ENCODE measurements at places on chromosomes 6 and 20. TPM values are rescaled to one million over a fixed set of nuclear protein-coding genes. Genes with fewer than 3 reads are reported as not detected.

The DEFB114 gene
- not detected for total RNA-seq

The BMP7 gene
- total RNA-seq = not detected

The FAM209B gene
- total RNA-seq = 0.55 TPM

The TCF15 gene
- total RNA-seq = not detected

The HDGFL1 gene
- total RNA-seq = not detected

The GGTLC1 gene
- not detected for total RNA-seq

DNA sequence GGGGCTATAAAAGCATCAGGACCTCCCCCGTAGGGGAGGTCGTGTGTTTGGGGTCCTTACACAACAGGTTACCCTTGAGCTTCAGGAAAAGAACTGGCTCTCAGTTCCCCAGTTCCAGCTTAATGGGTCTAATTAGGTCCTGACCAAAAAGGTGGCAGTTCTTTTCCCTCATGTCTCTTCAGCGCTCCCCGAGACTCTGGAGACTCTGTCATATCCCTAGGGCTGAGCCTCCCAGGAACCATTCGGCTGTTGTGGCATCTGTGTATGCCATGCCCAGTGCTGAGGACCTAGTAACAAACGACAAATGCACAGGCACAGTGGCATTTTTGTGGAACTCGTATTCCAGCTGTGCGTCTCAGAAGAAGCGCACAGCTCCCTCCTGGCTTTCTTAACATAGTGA, 14.6 kb downstream of the PRDM1 start:
- H3K27ac ChIP-seq = no peak overlapping the region
- H3K27me3 ChIP-seq = no peaks in the 10 kb centered on the region
- H3K4me3 ChIP-seq = no peak overlapping the region
- peaks cover 17% of the 10 kb centered on the region for H3K4me1 ChIP-seq

- peaks cover 7% of the 10 kb centered on the region for H3K36me3 ChIP-seq
- H3K4me3 ChIP-seq = no peak overlapping the region
- H3K27ac ChIP-seq = no peak overlapping the region
Measured at GRCh38 chr20:19860737-19861136, 102.7 kb downstream of the RIN2 start.

GRCh38 chr6:166851911-166852310, 104.4 kb downstream of the RNASET2 start:
- no peak overlapping the region for H3K27ac ChIP-seq
- no peak overlapping the region for H3K4me3 ChIP-seq
- no peaks in the 10 kb centered on the region for H3K36me3 ChIP-seq
- DNase-seq = no peak

DNA sequence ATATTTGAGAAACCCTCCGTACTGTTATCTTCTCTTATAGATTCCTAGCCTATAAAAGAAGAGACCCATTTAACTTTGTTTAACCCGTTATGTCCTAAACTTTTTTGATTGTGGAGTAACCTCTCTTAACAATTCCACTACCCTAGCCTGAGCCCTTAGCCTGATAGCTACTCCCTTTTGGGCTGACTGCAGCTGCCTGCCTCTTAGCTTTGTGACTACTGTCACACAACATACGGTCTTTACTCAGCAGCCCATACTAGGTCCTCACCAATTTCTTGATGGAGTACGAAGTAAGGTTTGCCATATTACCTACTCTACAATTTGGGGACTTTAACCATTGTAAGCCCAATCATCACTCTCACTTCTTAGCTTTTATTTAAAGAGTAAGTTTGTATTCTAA, 72.7 kb downstream of the QRSL1 start:
- H3K27ac ChIP-seq = no peak overlapping the region
- no peak overlapping the region for H3K4me3 ChIP-seq
- DNase-seq = peak; percentile 11
- H3K4me1 ChIP-seq = no peaks in the 10 kb centered on the region
- H3K27me3 ChIP-seq = peaks cover 57% of the 10 kb centered on the region

DNA sequence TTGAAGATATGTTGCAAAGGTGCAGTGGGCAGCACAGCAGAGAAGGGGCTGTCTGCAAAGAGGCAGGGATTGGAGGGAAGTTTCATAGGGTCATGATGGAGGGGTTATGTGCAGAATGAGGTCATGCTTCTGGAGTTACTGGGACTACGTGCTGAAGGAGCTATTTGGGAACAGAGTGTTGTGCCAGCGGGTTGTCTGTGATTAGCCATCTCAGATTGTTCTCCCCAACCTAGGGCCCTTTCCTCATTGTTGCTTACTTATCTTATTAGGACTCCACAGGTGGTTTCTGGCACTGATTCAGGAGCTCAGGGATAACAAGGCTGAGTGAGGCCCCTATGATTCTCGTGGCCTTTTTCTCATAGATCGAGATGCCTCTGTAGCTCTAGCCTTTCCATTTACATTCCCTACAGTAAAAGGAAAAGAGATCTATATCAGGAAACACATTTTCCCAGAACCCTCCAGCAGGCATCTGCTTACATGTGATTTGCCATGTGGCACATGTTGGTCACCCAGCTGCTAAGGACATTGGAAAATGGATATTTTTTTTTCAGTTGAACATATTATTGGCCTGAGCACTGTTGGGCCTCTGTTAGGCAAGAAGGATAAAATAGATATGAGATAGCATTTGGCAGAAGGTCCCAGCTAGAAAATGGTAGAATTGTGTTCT, 429.6 kb upstream of the PLCB4 start:
- H3K4me1 ChIP-seq = peaks cover 12% of the 10 kb centered on the region
- no peaks in the 10 kb centered on the region for H3K27me3 ChIP-seq
- no peak for DNase-seq

DNA sequence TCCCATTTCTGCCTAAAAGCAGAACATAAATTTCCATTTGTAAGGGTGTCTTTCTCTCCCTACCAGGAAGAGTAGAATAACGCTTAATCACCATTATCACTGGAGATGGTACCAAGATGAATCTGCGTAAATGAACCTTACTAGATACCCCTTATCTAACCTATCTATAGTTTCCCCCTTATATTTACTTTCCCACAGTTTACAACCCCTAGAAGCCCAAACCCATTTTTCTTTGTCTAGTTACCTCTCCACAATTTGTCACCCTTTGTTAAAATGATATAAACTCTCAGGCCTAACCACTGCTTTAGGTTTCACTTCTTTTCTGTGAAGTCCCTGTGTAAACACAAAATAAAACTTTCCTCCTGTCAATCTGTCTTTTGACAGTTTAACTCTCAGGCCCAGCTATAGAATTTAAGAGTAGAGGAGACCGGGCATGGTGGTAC, 45.5 kb downstream of the PCNA start:
- peaks cover 19% of the 10 kb centered on the region for H3K4me1 ChIP-seq
- no peaks in the 10 kb centered on the region for H3K27me3 ChIP-seq
- H3K27ac ChIP-seq = no peak overlapping the region
- no peak overlapping the region for H3K4me3 ChIP-seq
- no peaks in the 10 kb centered on the region for H3K36me3 ChIP-seq

GRCh38 chr6:122063076-122063475, 336.4 kb upstream of the HSF2 start:
- H3K4me3 ChIP-seq = no peak overlapping the region
- H3K36me3 ChIP-seq = no peaks in the 10 kb centered on the region
- no peak overlapping the region for H3K27ac ChIP-seq

GRCh38 chr6:101605874-101606273, 212.4 kb downstream of the GRIK2 start:
- DNase-seq = no peak
- no peak overlapping the region for H3K4me3 ChIP-seq
- no peak overlapping the region for H3K27ac ChIP-seq
- H3K27me3 ChIP-seq = no peaks in the 10 kb centered on the region

GRCh38 chr6:167214206-167214605, 56.4 kb upstream of the GPR31 start:
- DNase-seq = no peak
- peaks cover 12% of the 10 kb centered on the region for H3K27me3 ChIP-seq
- H3K27ac ChIP-seq = no peak overlapping the region
- H3K4me3 ChIP-seq = no peak overlapping the region

DNA sequence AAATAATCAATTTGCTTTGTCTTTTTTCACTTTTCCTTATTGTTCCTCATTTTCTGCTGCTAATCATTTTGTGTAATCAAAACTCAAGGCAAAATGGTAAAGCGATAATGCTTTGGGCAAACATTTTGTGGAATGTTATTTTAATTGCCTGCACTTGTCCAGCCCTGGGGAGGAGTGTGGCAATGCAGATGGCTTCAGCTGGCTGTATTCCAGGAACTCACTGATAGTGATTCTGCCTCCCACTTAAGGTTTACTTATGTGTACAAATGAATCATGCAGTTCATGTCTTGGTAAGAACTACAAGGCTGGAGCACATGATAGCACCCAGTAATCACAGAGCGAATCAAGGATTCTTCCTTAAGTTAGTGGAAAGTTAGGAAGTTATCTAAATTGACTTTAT, 107.8 kb downstream of the COL19A1 start:
- DNase-seq = no peak
- peaks cover 10% of the 10 kb centered on the region for H3K4me1 ChIP-seq
- peaks cover 5% of the 10 kb centered on the region for H3K27me3 ChIP-seq
- H3K27ac ChIP-seq = no peak overlapping the region

- H3K4me1 ChIP-seq = peaks cover 9% of the 10 kb centered on the region
- DNase-seq = no peak
- no peaks in the 10 kb centered on the region for H3K27me3 ChIP-seq
- no peak overlapping the region for H3K4me3 ChIP-seq
- H3K36me3 ChIP-seq = no peaks in the 10 kb centered on the region
Measured at GRCh38 chr6:154241581-154241980, 115.0 kb downstream of the IPCEF1 start.

GRCh38 chr20:25081065-25081729, 744 bp downstream of the VSX1 start:
- H3K4me1 ChIP-seq = peaks cover 25% of the 10 kb centered on the region
- peaks cover 84% of the 10 kb centered on the region for H3K27me3 ChIP-seq
- H3K36me3 ChIP-seq = peaks cover 2% of the 10 kb centered on the region
- DNase-seq = peak; percentile 83

- peak overlapping the region; percentile 98 for H3K27ac ChIP-seq
- H3K27me3 ChIP-seq = no peaks in the 10 kb centered on the region
- peaks cover 2% of the 10 kb centered on the region for H3K36me3 ChIP-seq
- no peak for DNase-seq
Measured at GRCh38 chr20:53914781-53915445, 155.5 kb downstream of the BCAS1 start.

- DNase-seq = no peak
- peaks cover 16% of the 10 kb centered on the region for H3K4me1 ChIP-seq
- no peak overlapping the region for H3K27ac ChIP-seq
- H3K4me3 ChIP-seq = no peak overlapping the region
Measured at GRCh38 chr20:38970302-38970701, 8.2 kb downstream of the DHX35 start.

- DNase-seq = no peak
- H3K27ac ChIP-seq = no peak overlapping the region
- no peaks in the 10 kb centered on the region for H3K27me3 ChIP-seq
- no peaks in the 10 kb centered on the region for H3K36me3 ChIP-seq
- H3K4me3 ChIP-seq = no peak overlapping the region
Measured at GRCh38 chr20:42441196-42441863, 748.4 kb downstream of the PTPRT start.

DNA sequence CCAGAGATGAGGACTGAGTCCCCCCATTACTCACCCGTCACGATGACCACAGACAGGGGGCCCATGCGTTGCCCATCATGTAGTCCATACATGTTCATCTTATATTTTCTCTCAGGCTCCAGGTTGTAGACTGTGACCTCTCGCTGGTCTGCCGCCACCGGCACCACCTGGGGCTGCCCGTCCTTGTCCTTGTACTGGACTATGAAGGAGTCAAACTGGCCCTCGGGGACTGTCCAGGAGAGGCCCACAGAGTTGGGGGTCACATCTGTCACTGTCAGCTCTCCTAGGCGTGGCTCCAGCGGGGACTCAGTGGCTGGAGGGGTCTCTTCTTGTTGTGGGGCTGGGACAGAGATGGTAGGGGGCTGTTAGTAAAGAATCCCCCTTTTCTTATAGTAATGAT, 35.4 kb downstream of the CYP21A2 start:
- peaks cover 41% of the 10 kb centered on the region for H3K4me1 ChIP-seq
- H3K27ac ChIP-seq = no peak overlapping the region
- DNase-seq = no peak
- H3K27me3 ChIP-seq = peaks cover 3% of the 10 kb centered on the region

DNA sequence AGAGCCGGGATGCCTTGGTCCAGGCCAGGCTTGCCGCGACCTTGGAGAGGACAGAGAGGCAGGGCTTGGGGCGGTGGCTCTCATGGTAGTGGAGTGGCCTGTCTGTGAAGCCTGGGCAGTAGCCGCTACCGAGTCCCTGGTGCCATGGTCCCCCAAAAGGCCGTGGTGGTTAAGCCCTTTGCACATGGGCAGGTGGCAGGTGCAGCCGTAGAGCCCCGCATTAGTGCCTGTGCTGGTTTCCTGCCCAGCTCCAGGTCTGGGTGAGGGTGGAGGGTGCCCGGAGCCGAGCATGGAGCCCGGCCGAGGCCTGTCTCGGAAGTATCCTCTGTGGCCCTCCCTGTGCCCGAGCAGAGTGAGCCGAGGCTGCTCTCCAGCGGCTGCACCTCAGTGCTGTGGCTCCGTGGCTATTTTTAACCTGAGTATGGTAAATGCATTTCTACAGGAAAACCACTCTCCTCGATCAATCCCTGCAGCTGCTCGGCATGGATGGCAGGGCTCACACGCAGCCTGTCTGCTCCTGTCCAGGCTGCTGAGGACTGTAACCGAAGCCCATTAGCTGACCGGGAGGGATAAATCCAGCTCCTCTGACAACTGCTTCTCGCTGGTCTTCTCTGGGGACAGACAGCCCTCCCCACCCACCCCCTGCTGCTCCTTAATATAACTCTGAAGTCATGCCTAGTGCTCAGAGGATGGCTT, 36.3 kb upstream of the GATA5 start:
- no peaks in the 10 kb centered on the region for H3K4me1 ChIP-seq
- DNase-seq = no peak
- H3K36me3 ChIP-seq = no peaks in the 10 kb centered on the region
- H3K27ac ChIP-seq = no peak overlapping the region
- peaks cover 3% of the 10 kb centered on the region for H3K27me3 ChIP-seq

DNA sequence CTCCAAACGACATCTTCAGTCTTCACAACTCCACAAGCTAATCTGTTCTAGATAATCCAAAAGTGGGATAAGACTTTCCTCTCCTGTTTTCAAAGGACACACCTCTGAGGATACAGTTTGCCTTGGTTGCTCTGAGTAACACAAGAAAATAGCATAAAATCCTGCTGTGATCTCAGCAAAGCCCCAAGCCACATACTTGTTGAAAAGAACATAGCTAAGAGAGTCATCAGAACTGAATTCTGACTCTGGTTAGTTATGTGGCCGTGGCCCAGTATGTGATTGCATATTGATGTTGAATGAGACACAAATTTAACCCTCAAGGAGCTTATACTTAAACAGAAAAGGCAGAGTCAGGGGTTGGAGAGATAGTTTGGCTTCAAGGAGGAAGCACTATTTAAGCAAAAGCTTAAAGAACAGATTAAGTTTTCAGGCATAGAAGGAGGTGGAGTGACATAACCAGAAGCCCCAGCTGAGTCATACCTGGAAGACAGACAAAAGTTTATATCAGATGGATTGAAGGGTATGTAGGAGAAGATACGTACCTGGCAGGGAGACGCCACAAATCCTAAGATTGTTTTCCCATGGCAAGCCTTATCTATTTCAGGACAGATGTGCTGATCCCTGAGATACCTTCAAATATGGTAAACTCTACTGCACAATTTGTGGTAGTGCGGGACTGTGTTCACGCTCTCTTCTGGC, 41.2 kb downstream of the OPN5 start:
- H3K4me3 ChIP-seq = no peak overlapping the region
- H3K27ac ChIP-seq = no peak overlapping the region
- no peaks in the 10 kb centered on the region for H3K4me1 ChIP-seq

GRCh38 chr20:20491110-20491783, 123.3 kb downstream of the INSM1 start:
- H3K27me3 ChIP-seq = no peaks in the 10 kb centered on the region
- peaks cover 19% of the 10 kb centered on the region for H3K36me3 ChIP-seq
- no peak overlapping the region for H3K4me3 ChIP-seq
